ENCODE measurements at places on chromosomes 16 and 17.

- no peak for DNase-seq
Observed at GRCh38 chr17:38750044-38750311, 1.8 kb upstream of the PCGF2 start.

DNA sequence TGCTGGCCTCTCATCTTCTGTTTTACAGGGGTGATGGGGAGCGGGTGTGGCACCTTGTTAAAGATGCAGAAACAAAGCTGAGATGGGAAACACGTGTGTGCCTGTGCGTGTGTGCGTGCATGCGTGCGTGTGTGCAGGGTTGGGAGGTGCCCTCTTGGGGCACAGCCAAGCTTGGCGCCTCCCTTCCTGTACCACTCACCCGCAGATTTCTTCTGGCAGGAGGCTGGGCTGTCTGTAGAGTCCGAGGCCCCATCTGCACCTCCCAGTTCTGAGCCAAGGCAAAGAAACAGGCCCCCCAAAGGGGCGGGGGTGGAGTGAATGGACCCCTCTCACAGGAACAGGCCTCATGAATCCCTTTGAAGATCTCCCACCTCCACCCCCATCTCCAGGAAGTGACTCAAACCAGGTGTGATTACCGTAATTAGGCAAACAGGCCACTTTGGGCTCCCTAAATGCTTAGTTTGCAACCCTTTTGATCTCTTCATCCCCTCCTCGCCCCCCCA lies 20.9 kb downstream of the TNS4 start:
- peak; percentile 47 for DNase-seq

GRCh38 chr16:81784072-81784795 lies 5.1 kb downstream of the PLCG2 start:
- peak; percentile 34 for DNase-seq

DNA sequence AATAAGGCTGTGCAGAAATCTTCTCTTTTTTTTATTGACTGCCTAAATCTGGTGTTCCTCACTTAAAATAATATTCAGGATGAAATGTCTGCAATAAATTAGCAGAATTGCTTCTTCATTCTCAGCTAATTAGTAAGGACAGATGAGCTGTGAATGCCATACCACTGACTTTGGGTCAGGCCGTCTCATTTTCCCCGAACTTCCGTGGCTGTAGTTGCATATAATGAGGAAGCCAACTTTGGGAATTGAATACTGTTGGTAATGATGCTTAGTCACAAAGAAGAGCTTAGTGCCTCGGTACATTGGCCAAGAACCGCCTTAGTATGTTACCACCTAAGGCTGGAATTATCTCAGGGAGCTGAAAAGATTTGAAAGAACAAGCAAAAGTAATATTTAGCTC lies 47.6 kb downstream of the NUP93 start:
- no peak for DNase-seq

- DNase-seq: peak; percentile 72
Observed at GRCh38 chr16:3035972-3036725, 595 bp downstream of the BICDL2 start.

DNA sequence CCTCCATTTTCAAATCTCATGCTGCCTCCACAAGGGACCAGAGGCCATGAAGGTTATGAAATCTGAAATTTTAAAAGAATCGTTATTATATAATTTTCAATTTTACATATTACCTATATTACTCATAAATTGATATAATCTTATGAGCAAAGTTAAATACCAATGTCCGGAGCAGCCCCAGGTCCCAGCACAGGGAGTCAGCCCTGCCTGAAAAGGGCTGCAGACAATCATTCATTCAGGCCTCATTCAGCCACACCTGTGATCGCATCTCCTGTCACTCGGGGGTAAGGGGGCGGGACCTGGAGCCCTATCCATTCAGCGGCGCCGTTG lies 172.5 kb downstream of the AHSP start:
- DNase-seq: no peak

- DNase-seq: no peak
Observed at GRCh38 chr16:54375071-54375470, 88.5 kb upstream of the IRX3 start.

DNA sequence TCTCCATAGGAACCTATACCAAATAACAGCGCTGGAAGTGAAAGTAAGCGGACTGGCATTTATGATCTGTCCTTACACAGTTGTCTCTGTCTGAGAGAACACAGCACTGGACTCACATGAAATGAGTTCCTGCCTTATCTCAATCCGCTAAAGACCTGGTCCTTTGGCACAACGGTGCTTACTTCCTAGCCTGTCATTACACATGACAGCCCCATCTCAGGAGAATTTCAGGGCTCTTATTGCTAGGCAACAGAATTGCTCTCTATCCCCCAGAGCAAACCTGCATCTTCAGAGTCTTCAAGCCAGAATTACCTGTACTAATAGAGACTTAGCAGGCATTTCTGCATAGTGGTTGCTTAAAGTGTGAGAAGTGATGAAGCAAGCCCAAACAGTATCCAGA lies 4.3 kb downstream of the KCNJ2 start:
- no peak for DNase-seq

GRCh38 chr17:14299280-14300141 lies 1.4 kb upstream of the HS3ST3B1 start:
- DNase-seq: peak; percentile 16

DNA sequence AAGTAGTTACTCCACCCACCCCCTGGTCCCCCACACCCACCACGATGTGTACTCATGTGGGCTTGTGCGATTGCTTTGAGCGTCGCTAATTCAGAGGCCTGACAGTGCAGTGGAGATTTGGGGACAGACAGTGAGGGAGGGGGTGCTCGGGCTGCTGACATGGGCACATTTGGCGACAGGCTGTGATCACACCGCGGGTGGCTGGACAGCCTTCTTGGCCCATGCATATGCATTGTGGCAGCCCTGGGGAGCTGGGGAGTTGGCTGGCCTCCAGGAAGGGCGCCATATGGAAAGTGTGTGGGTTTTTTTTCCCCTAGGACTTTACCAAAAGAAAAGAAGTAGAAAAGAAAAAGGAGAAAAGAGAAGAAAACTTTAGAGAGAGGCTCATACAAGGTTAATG lies 275.5 kb upstream of the N4BP1 start:
- no peak for DNase-seq

GRCh38 chr17:75888484-75888883 lies 8.3 kb downstream of the TRIM65 start:
- DNase-seq: no peak

- no peak for DNase-seq
Observed at GRCh38 chr16:56998352-56998751, 9.0 kb downstream of the NLRC5 start.

DNA sequence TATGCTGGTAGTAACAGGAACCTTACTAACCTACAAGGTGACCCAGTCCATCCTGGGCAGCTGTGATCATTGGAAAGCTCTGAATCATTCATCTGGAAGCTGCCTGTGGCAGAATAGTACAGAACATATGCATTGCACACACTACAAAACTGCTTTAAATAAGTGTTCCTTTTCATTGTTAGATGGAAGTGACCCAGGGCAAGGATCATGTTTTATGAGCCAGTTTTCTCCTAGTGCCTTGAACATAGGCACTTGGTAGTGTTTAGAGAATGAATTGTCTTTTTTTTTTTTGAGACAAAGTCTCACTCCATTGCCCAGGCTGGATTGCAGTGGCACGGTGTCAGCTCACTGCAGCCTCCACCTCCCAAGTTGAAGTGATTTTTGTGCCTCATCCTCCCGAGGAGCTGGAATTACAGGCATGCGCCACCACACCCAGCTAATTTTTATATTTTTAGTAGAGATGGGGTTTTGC lies 55.4 kb downstream of the TENT4B start:
- DNase-seq: no peak

- no peak for DNase-seq
Observed at GRCh38 chr17:76532072-76532651, 5.3 kb downstream of the CYGB start.

- no peak for DNase-seq
Observed at GRCh38 chr17:45256114-45256966, 5.6 kb downstream of the SPATA32 start.

DNA sequence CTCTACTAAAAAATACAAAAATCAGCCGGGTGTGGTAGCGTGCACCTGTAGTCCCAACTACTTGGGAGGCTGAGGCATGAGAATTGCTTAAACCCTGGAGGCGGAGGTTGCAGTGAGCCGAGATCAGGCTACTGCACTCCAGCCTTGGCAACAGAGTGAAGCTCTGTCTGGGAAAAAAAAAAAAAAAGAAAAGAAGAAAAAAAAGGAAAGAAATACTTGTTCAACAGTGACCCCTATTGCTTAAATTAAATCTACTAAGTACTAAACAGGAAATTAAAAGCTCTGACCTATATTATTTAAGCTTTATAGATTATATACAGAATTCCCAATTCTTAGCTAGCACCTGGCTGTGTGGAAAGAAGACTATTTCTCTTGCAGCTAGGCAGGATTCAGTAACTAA lies 48.9 kb downstream of the FBXL20 start:
- no peak for DNase-seq

DNA sequence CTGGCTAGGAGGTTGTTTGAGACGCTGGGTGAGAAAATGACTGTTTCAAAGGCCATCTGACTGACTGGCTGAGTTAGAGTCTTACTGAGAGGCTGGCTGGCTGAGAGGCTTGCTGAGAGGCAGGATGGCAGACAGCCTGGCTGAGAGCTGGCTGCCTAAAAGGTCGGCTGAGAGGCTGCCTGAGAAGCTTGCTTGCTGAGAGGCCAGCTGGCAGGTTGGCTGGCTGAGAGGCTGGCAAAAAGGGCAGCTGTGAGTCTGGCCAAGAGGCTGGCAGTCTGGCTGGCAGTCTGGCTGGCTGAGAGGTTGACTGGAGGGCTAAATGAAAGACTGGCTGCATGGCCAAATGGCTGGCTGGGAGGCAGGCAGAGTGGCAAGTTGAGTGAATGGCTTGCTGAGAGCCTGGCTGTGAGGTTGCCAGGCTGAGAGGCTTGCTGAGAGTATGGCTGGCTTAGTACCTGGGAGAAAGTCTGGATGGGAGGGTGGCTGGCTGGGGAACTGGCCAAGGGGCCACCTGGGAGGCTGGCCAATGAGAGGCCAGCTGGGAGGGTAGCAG lies 35.3 kb upstream of the ACSM2B start:
- no peak for DNase-seq

- no peak for DNase-seq
Observed at GRCh38 chr16:5396880-5397279, 299.3 kb upstream of the EEF2KMT start.

DNA sequence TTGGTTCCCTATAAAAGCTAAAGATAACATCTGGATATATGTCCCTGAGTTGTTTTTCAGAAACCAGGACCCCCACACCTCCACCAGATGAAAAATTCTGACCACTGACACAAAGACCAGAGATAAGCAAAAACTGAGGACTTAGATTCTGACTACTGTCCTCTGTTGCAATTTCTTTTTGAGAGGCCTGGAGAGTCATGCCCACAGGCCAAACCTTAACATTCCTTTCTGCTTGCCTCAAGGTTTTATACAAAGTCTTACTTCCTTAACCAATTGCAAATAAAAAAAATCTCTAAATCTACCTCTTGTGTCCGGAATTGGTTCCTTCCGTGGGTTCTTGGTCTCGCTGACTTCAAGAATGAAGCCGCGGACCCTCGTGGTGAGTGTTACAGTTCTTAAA lies 228.5 kb downstream of the ABCC12 start:
- no peak for DNase-seq

DNA sequence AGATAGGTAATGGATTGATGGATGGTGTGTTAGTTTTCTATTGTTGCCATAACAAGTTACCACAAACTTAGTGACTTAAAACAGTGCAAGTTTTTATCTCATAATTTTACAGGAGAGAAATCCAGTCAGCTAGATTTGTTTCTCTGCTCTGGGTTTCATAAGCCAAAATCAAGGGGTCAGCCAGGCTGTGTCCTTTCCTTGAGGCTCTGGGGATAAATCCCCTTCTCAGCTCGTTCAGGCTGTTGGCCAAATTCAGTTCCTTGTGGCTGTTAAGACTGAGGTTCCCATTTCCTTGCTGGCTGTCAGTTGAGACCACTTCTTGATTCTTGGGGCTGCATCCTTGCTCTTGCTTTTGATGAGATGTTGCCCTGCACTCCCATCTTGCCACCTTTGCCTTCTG lies 204.9 kb upstream of the CDH13 start:
- DNase-seq: no peak

GRCh38 chr16:28261942-28262341 lies 30.4 kb upstream of the SBK1 start:
- peak; percentile 51 for DNase-seq

- DNase-seq: no peak
Observed at GRCh38 chr16:51383909-51384308, 232.8 kb upstream of the SALL1 start.

- DNase-seq: no peak
Observed at GRCh38 chr16:11593581-11593980, 6.9 kb upstream of the LITAF start.

- no peak for DNase-seq
Observed at GRCh38 chr16:1278477-1278876, 22.6 kb downstream of the TPSD1 start.

DNA sequence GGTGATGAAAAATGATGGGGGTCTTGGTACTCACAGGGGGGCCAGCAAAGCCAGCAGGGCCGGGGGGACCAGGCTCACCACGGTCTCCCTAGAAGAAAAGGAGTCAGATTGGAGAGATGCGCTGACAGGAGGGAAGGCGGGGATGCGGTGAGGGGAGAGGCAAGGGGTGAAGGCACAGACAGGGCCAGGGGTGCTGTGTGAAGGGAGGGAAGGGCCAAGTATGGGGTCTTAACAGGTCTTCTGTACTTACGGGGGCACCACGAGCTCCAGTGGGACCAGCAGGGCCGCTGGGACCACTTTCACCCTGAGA lies 11.2 kb downstream of the COL1A1 start:
- DNase-seq: no peak

DNA sequence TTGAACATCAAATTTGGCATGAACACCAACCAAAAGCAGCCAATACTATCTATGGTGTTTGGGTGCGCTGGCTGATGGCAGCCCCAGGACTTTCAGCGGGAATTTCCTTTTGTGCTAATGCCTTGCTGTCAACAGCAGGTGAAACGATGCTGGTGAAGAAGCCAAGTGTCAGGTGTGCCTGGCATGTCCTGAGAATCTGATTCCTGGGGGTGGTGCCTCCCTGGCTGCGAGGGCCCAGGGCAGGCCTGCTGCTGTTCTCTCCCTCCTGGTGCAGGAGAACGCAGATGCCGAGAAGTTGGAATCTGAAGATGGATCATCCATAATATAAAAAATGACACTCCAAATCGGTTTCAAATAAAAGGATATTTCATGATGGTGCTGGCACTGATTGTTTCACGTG lies 62.0 kb upstream of the DNAJA2 start:
- DNase-seq: no peak

DNA sequence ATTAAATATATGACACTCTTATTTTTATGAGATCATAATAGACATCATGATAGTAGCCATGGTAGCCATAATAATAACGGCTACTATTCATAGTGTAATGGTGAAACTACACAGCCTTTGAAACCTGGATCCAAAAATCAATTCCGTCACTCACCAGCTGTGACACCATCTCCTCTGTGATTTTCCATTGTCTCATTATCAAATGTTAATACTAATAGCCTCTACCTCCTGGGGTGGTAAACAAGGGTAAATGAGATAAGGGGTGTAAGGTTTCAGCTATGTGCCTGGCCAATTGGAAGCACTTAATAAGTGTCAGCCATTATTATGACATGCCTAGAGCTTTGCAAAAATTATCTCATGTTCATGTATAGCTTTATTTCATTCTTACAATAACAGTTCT lies 88.6 kb downstream of the CACNG3 start:
- no peak for DNase-seq

GRCh38 chr17:58447039-58447975 lies 30.0 kb upstream of the RNF43 start:
- peak; percentile 81 for DNase-seq
